ENCODE measurements at places on chromosomes 7 and 10.

DNA sequence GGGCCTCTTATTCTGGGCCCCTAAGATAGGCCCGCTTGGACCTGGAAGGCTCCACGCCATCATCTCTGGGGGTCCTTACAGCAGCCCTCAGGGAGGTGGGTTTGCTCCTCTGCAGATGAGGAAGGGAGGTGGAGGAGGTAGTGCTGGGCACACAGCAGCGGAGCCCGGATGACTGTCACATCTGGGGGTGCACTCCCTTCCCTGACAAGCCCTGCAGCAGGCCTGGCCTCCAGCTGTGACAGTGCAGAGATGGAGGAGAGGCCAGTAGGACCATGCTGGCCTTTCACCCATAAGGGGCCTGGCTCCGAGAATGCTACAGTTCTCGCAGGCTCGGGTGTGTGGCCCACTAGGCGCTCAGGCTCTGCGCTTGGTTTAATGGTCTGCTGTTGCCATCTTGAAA, 9.2 kb downstream of the GDF2 start:
- DNase-seq = no peak

DNA sequence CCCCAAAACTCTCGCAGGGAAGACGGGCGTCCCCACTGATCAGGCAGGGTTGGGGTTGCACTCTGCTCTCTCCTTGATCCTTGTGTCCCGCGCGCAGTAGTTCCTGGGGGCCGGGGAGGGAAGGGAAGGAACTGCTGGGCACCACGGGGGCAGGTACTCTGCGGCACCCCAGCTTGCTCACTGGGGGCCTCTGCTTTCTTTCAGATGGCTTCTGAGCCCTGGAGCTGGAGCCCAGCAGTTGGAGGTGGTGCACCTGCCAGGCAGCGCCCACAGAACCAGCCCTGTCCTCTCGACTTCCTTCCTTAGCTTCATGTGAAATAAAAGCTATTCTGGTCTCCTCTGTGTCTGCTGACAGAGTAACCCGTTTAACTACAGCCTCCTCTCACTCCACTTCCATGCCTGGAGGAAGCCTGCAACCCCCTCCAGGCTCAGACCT, 12.2 kb downstream of the PLAC9 start:
- no peak for DNase-seq

GRCh38 chr7:142587578-142588191, 161.6 kb upstream of the PRSS1 start:
- peak; percentile 71 for DNase-seq

GRCh38 chr7:24448038-24448437, 125.2 kb upstream of the PALS2 start:
- DNase-seq = no peak

DNA sequence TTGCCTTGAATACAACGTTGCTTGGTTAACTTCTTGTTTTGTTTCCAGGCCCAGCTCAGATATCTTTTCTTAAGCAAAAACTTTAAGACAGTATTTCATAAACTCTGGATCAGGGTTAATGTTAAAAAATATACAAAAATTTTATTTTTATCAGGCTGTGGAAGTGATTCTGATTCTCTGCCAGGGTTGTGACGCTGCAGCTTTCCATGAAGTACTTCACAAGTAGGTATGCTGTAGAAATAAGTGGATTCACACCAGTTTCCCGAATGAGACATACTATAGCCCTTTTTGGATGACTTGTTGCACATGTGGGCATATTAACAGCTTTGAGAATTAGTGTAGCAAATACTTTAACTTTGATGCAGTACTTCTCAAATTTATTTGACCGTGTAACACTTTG, 70.1 kb downstream of the CDK14 start:
- DNase-seq = no peak

- DNase-seq = peak; percentile 38
Measured at GRCh38 chr10:114026189-114027040, 17.3 kb upstream of the ADRB1 start.

Measured in dermis microvascular lymphatic vessel endothelial cell (primary cell).